PC-3 (cell line): ENCODE measurements at places on chromosomes 1 and 21. TPM values are rescaled to one million over a fixed set of nuclear protein-coding genes. Genes with fewer than 3 reads are reported as not detected.

DNA sequence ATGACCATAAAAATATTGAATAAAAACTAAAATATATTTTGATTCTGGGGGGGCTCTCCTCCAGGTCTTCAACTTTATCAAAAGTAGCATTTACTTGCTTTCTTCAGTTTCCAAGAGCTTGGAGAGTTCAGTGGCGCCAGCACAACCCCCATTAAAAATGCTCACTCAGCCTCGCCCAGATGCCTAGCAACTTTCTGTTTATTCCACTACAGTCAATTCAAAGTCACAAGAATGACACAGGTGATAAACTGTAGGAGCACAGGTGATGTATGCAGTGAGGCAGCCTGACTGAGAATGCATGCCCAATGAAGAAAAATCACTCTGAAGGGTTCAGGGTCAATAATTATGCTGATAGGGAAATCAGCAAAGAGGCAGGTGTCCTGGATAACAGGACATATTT lies 159.4 kb upstream of the ATP1B1 start:
- no peak for DNase-seq
- H3K36me3 ChIP-seq: no peaks in the 10 kb centered on the region
- H3K27me3 ChIP-seq: no peaks in the 10 kb centered on the region
- H3K4me1 ChIP-seq: 0 out of 2 replicates have a peak, but pooled peaks cover 2% of the 10 kb centered on the region

- peaks cover 33% of the 10 kb centered on the region for H3K36me3 ChIP-seq
- peak; percentile 46 for DNase-seq
- peak overlapping the region; percentile 87 for H3K4me3 ChIP-seq
These were observed 711 bp downstream of the GADD45A start for GRCh38 chr1:67685558-67686266.

DNA sequence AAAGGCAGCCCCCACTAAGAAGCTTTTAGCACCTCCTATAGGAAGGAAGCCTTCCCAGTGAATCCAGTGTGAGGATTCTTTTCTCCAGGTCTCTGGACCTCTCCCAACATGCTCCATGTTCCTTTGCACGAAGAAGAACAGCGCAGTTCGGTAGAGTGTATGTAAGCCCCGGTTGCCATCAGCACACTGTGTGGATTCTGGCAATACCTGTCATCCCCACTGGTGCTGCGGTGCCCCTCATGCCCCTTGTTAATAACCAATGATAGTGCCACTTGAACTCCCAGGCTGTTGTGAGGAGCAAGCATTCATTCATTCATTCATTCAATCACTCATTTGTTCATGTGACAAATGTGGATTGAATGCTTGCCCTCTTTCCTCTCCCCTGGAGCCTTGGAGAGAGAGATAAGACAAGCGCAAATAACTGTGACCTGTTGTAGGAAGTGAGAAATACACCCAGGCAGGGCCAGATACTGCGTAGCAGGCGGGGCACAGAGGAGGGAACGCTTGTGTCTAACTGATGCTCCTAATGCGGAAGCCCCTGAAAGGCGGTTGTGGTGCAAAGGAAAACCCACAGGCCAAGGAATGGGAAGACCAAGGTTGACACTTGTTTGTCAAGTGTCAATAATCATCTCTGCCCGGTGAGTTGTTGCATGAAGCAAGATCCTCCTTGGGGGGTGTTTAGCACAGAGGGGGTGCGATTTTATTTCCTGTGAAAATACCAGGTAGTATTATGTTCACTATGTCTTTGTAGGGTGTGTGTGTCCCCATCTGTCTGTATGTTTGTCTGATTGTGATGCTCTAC lies 9.8 kb downstream of the LGR6 start:
- DNase-seq: no peak
- no peak overlapping the region for H3K4me3 ChIP-seq
- peaks cover 26% of the 10 kb centered on the region for H3K4me1 ChIP-seq
- H3K27me3 ChIP-seq: no peaks in the 10 kb centered on the region
- H3K36me3 ChIP-seq: no peaks in the 10 kb centered on the region
- no peak overlapping the region for H3K27ac ChIP-seq

PLA2G5 gene
- total RNA-seq: not detected in 2 replicates
